NCI-H2171 treated with DMSO at 0.1 percent for 48 hours (cell line): ENCODE measurements at places on chromosomes 5 and 9.

GRCh38 chr5:1882337-1883119 lies at the start of gene IRX4:
Gene IRX4, minus strand, starts transcription at chr5:1882925. Its CDS starts 278 bp downstream, at chr5:1882647.
- peak; percentile 55 for DNase-seq

GRCh38 chr9:120750421-120750820 lies 36.2 kb upstream of the MEGF9 start:
- DNase-seq: no peak

GRCh38 chr5:5298068-5298633 lies 124.3 kb upstream of the ICE1 start:
- DNase-seq: no peak

DNA sequence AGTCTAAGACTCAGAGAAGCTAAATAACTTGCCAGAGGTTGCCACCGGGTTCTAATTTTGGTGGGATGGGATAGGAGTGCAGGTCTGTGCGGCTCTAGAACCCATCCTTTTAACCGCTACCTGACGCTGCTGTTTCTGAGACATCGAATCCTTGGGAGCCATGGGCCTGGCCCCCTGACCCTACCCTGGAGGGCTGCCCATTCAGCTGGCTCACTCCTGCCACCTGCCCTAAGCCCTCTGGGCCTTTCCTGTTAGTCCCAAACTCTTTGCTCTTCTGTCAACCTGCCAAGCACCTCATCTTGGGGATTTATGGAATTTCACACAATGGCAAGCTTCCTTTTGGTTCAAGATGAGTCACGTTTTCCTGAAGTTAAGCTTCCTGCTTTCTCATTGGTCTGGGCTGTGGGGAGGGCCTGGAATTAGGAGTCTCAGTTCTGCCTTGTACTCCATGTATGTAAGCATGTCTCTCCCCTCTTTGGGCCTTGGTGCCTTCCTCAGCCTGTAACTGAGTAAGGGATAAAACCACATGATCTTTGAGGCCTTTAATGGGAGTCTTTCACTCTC lies 26.6 kb downstream of the ENHO start:
- no peak for DNase-seq

DNA sequence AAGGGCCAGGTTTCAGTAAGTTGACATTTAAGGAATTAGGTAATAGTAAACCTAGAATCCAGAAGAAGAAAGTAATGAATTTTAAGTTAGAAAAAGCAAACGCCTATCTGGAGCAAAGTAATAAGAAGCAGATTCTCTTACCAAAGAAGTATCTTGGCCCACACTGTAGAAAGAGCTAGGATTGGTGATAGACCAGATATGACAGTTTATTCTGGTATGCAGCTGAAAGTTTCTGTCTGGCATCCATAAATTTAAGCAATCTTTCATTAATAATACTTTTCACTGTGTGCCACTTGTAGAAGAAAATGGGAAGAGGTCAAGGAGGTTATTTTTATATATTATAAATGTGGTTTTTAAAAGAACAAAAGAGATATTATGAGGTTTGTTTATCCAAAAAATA lies 3.0 kb downstream of the RECK start:
- no peak for DNase-seq

GRCh38 chr5:126506079-126506478 lies 82.9 kb downstream of the GRAMD2B start:
- DNase-seq: no peak

DNA sequence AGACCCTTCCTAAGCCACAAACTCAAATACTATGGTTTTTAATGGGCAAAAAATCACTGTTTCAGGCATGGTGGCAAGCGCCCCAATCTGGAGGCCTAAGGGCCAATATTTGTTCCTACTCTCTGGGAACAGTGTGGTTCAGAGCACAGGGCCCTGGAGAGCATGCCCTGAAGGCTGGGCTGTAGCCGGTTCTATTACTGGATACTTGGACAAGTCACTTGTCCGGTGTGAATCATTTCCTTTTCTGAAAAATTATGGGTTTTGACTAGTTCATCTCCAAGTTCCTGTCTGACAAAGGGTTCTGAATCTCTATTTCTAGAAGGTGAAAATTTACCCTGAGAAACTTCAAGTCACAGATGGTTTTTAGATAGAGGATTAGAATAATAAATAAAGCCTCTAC lies 75.0 kb downstream of the OTULIN start:
- no peak for DNase-seq

GRCh38 chr9:91814201-91814600 lies 135.8 kb downstream of the ROR2 start:
- no peak for DNase-seq

DNA sequence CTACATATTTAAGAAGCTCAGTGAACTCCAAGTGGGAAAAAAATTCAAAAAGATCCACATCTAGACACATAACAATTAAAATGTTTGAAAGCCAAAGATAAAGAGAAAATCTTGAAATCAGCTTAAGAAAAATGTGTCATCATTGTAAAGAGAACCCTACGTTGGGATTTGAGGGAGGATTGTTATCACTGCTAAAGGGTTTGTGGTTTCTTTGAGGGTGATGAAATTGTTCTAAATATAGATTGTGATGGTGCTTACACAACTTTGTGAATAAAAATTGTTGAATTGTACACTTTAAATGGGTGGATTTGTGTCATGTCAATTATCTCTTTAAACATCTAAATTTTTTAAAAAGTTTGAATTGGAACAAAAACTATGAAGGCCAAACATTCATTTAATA lies 92.2 kb upstream of the ADAMTS19 start:
- DNase-seq: no peak

DNA sequence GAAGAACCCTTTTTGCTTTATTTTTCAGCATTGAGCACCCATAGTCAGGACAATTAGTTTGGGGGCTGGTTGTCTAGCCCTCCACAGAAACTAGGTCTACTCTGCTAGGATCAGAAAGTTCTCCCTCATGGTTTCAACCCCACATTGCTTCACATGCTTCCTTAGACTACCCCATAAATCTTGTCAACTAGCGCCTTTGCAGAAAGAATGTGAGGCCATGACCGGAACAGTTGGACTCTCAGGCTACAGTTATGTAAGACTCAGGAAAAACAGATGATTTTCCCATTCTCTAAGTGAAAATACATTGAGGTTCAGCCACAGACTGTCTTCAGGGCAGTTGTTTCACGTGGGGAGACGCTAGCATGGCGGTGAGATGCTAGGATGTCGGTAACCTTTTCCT lies 255.6 kb downstream of the NR3C1 start:
- DNase-seq: no peak

GRCh38 chr9:27162045-27162444 lies 53.0 kb downstream of the TEK start:
- no peak for DNase-seq

- DNase-seq: no peak
These were observed 139.8 kb downstream of the ARRDC3 start for GRCh38 chr5:91243286-91243685.

DNA sequence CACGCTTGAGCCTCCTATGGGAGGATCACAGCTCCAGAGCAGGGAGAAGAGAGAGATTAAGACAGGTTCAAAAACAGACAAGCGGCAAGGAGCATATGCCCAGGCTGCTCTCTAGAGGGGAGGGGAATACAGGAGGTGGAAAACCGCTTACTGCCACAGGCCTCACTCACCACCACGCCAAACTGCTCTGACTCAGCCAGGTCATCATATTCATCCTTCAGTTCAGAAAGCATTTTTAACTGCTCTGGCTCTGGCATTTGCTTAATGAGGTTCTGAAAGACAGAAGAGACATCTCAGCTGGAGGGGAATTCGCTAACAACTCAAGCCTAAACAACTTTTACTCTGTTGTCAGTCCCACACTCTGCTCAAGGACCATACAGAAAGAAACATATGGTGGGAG lies 40.1 kb downstream of the PCDHGC5 start:
- DNase-seq: no peak

DNA sequence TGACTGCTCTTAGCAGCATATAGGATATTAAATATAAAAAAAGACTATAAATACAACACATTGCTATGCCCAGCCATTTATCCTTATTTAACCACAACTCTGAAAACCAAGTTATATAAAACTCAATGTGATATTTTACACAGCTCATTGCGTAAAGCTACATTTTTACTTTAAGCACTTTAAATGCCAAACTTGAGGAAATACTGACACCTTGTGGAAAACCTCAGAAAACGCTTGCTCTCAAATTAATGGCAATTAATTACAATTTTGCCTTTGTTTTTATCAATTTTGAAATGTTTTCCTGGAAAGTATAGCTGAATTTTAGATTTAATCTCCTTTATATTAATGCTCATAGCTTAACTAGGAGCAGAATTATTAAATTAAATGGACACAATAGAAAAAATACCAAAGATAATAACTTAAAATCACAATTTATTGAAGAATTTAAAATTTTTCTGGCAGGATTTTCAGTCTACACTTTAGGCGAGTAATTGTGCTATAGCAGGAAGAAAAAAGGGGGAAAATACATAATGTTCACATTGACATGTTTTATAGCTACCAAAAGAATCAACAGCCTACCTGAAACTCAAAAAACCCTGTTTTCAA lies 25.2 kb upstream of the PLAC8L1 start:
- DNase-seq: no peak

DNA sequence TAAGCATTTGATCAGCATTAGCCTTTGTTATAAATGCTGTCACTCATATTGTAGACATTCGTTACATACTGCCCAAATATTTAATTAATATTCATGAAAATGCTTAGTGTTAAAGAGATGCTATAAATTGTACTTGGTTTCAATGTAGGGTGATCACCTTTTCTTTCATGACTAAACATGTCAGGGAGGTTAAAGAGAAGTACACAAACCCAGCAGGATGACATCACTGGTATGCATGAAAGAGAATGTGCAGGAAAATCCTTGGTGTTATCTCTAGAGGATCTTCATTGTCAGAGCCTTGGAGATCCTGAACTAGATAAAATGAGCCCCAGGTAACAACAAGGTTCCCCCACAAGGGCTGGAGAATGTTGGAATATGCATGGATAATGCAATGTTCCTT lies 33.0 kb upstream of the SV2C start:
- no peak for DNase-seq

GRCh38 chr5:169893571-169893970 lies 86.7 kb downstream of the INSYN2B start:
- DNase-seq: no peak

- peak; percentile 58 for DNase-seq
These were observed 107.7 kb downstream of the TENT4A start for GRCh38 chr5:6820851-6821479.

DNA sequence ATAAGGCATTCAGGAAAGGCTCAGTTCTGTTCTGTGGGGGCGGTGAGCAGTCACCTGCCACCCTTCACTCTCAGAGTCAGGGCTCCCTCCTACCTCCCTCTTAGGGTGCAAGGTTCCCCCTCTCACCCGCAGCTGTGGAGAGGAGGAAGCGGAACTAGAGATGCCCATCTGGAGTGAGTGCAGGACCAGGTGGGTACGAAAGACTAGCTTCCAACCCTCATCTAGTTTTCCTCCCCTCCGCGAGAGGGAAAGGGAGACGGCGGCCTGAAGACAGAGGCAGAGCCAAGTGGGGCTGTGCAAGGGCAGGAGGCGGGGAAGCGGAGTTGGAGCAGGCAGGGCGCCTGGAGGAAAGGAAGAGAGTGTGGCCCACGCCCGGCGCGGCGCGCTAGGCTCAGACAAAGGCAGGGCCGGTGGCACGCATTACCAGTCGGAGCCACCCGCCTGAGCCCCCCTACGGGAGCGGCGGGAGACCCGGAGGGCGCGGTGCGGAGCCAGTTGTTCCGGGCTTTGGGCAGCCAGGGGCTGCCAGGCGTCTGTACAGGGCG lies 7.3 kb downstream of the PRR7 start:
- DNase-seq: peak; percentile 32

- peak; percentile 46 for DNase-seq
These were observed 14.3 kb downstream of the GRIA1 start for GRCh38 chr5:153504726-153505125.

GRCh38 chr9:27534131-27534530 lies 4.5 kb upstream of the MOB3B start:
- no peak for DNase-seq

DNA sequence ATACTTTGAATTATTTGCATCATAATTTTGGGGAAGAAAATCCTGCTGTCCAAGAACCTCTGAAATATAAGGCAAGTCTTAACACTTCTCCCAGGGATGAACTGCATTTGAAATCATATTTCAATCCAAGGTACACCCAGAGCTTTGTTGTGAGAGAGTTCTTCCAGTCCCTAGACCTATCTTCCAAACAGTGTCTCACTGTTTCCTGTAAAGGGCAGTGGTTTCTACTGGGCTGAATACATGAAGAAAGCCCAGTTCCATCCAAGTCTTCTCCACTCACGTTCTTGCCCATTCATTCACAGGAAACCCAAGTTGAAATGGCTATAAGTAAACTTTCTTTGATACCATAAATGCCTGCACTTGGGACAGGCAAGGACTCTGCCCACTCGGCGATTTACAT lies 108.3 kb upstream of the LHFPL2 start:
- no peak for DNase-seq

- DNase-seq: no peak
These were observed 56.4 kb upstream of the BOD1 start for GRCh38 chr5:173672891-173673290.

DNA sequence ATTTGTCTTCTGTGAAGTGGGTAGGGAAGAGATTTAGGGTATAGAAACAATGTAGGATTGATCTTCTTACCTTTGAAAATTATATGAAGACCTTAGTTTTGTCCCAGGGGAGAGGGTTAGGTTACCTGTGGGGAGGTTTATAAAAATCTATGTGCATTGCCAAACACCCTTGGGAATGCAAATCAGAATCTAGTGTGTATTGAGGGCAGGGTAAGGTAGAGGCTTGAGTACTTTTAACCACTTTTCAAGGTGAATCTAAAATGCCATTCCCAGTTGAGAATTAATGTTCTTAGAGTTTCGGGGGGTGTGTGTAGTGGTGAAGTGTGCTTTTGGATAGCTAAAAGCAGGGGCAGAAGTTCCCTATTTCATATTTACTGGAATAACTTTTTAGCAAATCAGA lies 288.4 kb downstream of the CD180 start:
- DNase-seq: peak; percentile 2

- no peak for DNase-seq
These were observed 275.9 kb downstream of the DMRTA1 start for GRCh38 chr9:22722492-22722891.

GRCh38 chr5:54066433-54066832 lies 243.9 kb downstream of the ARL15 start:
- DNase-seq: no peak

- no peak for DNase-seq
These were observed 42.7 kb downstream of the SECISBP2 start for GRCh38 chr9:89361031-89361430.

- DNase-seq: no peak
These were observed 16.3 kb upstream of the SHB start for GRCh38 chr9:38085308-38085707.

DNA sequence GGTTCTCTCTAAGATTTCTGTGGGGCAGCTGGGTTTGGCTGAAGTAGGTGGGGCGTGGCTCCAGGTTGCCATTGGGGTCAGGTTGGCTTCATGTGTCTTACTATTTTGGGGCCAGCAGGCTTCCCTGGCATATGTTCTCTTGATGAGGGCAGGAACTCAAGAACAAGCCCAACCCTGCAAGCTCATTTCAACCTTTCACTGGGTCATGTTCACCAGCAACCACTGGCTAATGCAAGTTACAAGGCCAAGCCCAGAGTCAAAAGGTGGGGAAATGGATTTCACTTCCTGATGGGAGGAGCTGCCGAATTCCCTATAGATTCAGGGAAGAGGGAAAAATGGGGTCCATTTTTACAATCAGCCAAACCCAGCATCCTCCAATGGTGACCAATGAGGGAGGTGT lies 34.0 kb upstream of the HAND1 start:
- no peak for DNase-seq

GRCh38 chr9:36461323-36461722 lies 61.3 kb upstream of the RNF38 start:
- DNase-seq: no peak

- no peak for DNase-seq
These were observed 13.6 kb downstream of the NNT start for GRCh38 chr5:43616535-43616934.
